ENCODE measurements at places on chromosomes 3 and 15.

DNA sequence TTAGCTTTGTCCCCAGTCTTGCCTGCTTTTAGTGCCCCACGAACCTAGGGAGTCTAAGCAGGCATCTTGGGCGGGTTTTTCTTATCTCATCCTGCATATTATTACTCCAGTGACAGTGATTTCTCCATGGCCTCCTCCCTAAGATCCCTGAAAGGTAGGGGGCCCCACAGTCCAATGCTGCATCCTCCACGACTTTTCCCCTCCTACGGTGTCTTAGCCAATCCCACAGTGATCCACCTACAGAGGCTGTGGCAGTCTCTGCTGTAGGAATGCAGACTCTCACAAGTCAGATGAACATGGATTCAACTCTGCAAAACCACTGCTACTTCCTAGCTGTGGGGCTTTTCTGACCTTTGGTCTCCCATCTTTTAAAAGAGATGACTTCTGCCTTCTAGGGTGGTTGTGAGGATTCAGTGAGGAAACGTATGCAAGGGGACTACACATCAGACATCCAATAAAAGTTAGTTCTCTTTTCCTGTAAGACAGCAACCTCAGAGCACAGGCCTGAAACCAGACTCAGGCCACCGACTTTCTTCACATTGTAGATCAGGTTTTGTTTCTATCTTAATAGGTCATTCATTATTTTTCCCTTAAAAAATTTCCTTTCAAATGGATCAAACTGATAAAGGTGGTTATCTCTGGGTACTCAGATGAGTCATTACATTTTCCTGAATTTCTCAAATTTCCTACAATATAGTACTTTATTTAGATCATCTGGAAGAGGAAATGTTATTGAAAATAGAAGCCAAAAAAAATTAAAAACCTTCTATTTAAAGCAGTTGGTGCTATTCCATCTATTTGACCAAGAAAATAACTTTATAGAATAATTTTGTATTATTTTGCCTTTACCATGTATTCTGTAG is 23.2 kb downstream of the ILDR1 start:
- DNase-seq = no peak

DNA sequence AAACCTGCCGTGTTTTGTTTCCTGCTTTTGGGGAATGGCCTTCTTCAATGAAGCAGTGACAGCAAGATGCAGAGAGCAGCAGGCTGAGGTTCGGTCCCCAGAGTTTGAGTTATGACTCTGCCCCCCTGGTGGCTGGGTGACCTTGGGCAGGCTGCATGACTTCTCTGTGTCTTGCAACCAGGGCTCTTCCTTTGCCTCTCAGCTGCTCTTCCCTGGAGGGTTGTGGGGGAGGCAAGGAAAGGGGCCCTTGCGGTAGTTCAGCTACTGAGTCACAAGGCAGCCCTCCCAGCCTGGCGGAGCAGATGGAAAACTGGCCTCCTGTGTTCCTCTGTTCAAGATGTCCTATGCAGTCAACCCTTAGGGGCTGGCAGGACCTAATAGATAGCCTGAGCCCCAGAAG is 17.1 kb downstream of the CTXND1 start:
- DNase-seq = peak; percentile 49

DNA sequence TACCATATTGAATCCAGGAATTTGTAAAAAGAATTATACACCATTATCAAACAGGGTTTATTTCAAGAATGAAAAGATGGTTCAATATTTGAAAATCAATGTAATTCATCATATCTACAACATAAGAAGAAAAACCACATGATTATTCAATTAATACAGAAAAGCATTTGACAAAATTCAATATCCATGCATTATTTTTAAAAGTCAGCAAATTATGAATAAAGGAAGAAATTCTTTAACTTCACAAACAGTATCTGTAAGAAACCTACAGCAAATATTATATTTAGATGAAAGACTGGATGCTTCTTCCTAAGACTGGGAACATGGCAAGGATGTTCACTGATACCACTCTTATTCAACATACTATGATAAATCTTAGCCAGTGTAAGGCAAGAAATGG is 41.3 kb upstream of the TCAIM start:
- no peak for DNase-seq

DNA sequence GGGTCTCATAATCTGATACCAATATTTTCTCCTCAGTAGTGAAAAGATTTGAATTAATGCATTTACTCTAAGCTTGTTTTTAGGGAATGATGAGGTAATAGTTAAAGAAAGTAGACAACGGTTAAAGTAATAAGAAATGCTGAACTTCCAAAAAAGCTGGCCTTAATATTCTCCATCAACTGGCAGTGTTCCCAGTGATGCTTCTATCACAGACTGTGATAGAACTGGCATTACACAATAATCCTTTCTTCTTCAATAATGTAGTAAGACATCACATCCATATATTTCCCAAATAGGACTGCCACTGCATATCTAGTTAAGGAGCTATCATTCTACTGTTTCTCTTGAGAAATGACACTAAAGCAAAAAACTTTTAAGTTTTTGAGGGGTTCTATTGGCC is 188.7 kb downstream of the IL5RA start:
- no peak for DNase-seq

- DNase-seq = no peak
Measured at GRCh38 chr3:188097791-188098190, 56.2 kb upstream of the LPP start.

Data from activated CD4-positive, alpha-beta T cell treated with anti-CD3 and anti-CD28 coated beads, Interleukin-2, amount 50 U/mL, for 16 hours (primary cell).